ENCODE measurements at places on chromosomes 7 and 10.

DNA sequence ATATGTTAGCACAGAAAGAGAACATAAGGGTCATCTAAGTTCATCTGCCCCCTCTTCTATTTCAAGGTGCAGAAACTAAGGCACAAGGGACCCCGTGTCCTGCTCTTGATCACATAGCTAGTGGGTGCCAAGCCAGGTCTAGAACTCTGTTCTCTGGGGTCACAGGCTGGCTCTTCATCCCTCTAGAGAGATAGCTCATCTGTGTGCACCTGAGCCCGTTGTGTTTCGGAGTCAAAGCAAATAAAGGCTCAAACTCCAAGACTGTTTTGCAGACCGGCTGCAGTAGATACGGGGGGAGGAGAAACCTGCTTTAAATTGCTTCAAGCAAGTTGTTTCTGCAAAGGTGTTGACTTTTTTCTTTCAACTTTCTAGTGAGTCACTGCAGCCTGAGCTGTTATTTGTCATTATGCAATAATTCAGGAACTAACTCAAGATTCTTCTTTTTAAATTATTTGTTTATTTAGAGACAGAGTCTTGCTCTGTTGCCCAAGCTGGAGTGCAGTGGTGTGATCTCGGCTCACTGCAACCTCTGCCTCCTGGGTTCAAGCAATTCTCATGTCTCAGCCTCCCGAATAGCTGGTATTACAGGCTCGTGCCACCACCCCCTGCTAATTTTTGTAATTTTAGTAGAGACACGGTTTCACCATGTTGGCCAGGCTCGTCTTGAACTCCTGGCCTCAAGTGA is 6.5 kb downstream of the BLVRA start:
- peak; percentile 39 for DNase-seq

GRCh38 chr10:125134916-125135770 is 25.2 kb downstream of the CTBP2 start:
- no peak for DNase-seq

GRCh38 chr10:96089670-96090462 is 40.2 kb upstream of the ZNF518A start:
- peak; percentile 96 for DNase-seq

DNA sequence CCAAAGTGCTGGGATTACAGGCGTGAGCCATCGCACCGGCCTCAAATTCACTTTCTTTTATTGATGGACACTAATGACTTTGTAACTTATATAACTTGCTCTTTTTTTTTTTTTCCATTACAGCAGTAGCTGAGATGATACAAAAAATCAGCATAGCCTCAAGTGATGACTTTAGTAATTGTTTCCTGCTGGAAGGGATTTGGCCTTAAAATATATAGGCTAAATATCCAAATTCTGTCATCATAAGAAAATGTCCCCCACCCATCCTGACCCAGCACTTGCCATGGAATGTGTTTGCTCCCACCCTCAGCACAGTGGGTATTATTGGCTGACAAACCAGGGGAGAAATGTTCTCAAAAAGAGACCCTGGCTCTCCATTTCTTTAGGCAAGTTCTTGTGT is 1264.1 kb upstream of the AUTS2 start:
- no peak for DNase-seq

DNA sequence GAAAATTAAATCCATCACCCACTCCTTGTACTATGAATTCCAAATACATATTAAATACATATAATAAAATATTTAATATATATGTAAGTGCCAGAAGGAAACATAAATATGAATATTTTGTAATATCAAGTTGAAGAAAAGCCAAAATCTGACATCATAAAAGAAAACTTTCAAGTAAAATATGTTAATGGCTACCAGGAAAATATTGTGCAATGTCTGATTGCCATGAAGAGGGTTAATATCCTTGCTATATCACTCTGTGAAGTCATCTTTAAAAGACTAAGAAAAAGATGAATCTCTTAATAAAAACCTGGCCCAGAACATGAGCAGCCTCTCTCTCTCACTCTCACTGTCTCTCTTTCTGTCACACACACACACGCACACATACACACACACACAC is 130.2 kb downstream of the EGFR start:
- no peak for DNase-seq

- no peak for DNase-seq
Measured at GRCh38 chr7:158530800-158531609, 56.6 kb downstream of the PTPRN2 start.

- no peak for DNase-seq
Measured at GRCh38 chr7:108296911-108297310, 159.3 kb downstream of the NRCAM start.

- DNase-seq, result no peak
Measured at GRCh38 chr7:154186811-154187210, 134.6 kb downstream of the DPP6 start.

All from hematopoietic multipotent progenitor cell treated with erythropoietin and hydrocortisone succinate and interleukin-3 and kit ligand, for 8 days (in vitro differentiated cells).